ENCODE measurements at places on chromosomes 1 and 21. TPM values are rescaled to one million over a fixed set of nuclear protein-coding genes. Genes with fewer than 3 reads are reported as not detected.

Gene SPRR2F
- not detected for total RNA-seq

Gene HSD3B1
- not detected for total RNA-seq

Gene KRTAP12-3
- not detected for total RNA-seq

GRCh38 chr1:115219927-115220326, 118.1 kb downstream of the NGF start:
- no peak for DNase-seq

DNA sequence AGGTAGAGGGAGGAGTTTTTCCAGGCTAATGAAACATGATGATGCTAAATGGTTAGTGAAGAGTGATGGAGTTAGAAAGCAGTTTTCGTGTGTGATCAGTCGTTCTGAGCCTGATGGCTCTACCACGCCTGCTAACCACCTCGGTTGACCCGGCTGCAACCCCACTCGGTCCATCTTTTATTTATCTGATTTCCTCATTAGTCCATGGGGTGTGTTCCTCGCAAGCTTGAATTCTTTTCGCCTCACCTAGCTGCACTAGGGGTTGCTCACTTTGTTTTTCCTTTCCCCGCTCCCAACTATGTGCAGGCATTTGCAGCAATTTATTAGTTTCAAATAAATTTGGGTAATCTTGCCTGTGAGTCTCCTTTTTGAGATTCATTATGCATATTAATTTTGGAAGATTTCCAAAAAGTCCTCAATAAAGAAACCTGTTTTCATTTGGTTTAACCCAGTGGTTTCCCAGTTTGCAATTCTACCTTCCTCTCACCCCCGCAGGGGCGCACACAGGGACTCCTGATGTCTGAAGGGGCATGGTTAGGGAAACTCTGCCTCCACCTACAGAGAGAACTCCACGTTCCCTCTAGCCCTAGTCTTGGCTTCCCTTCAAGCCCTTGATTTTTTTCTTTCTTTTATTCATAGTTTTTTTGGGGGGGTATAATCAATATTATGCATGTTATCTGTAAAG, 12.6 kb downstream of the B3GALT5 start:
- DNase-seq: no peak

Data from activated naive CD4-positive, alpha-beta T cell treated with anti-CD3 and anti-CD28 coated beads for 36 hours (primary cell).